ENCODE measurements at places on chromosomes 5 and 9. TPM values are rescaled to one million over a fixed set of nuclear protein-coding genes. Genes with fewer than 3 reads are reported as not detected.

Gene TMEM171
- 5.0 TPM for total RNA-seq

Gene SIT1
- not detected for total RNA-seq

GRCh38 chr5:132498152-132498551, 7.6 kb upstream of the IRF1 start:
- DNase-seq, result peak; percentile 37

Gene QRFP
- not detected for total RNA-seq

GRCh38 chr5:107776922-107777740, 106.4 kb upstream of the EFNA5 start:
- no peak for DNase-seq

Gene AK8
- total RNA-seq, result not detected

DNA sequence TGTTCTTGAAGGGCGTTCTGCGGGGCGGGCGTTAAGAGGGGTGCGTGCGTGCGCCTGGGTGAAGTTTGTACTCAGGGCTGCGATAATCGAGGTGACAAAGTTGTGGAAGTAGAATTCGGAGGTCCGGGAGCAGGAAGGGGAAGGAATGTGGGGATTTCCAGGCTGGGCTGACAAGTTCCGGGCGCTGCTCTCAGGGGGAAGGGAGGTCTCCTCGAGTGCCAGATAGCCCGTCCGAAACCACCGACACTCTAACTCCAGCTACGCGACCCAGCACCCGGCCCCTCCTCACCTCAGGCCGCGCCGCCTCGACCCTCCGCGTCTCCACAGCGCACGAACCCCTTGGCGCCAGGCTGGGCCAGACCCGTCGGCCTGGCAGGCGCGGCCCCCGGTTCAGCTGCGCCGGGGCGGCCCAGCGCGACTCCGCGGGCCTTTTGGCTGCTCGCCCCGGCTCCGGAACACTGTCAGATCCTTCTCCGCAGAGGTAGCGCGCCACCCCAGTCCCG, at the start of gene IL6ST:
Gene IL6ST (minus strand): TSS at position 469 of the 503 bp plus-strand sequence. CDS start 18,685 bp downstream, outside the sequence.
- DNase-seq, result peak; percentile 83

Measured in endothelial cell of umbilical vein (primary cell).